A549 treated with ZK216348 at 1 μM for 4 hours (cell line): ENCODE measurements at places on chromosomes 4 and X. TPM values are rescaled to one million over a fixed set of nuclear protein-coding genes. Genes with fewer than 3 reads are reported as not detected.

Gene OTC
- not detected in 5 replicates for total RNA-seq

Gene XAGE2
- not detected in 5 replicates for total RNA-seq

Gene UGT2B7
- 0.16 to 0.39 TPM (median 0.21 TPM) in 5 replicates for total RNA-seq

Gene PRKX
- total RNA-seq = 21.9 to 27.7 TPM (median 24.9 TPM) in 5 replicates

Gene GRPR
- 0.08 to 0.13 TPM in 2 of 5 replicates, not detected in the others for total RNA-seq

Gene TEX13C
- total RNA-seq = not detected in 5 replicates

Gene CT45A5
- total RNA-seq = not detected in 5 replicates

Gene SNX12
- 67.9 to 81.0 TPM (median 78.1 TPM) in 5 replicates for total RNA-seq

Gene SLC49A3
- 0.14 to 0.44 TPM (median 0.22 TPM) in 4 of 5 replicates, not detected in the other for total RNA-seq

Gene FREM3
- not detected in 5 replicates for total RNA-seq

Gene SLC4A4
- 0.96 to 2.4 TPM (median 1.9 TPM) in 5 replicates for total RNA-seq

Gene SPANXN3
- total RNA-seq = not detected in 5 replicates

Gene ZCCHC12
- 0.07 to 0.26 TPM (median 0.24 TPM) in 4 of 5 replicates, not detected in the other for total RNA-seq

Gene REELD1
- not detected in 5 replicates for total RNA-seq

Gene KDM5C
- 33.7 to 64.0 TPM (median 55.7 TPM) in 5 replicates for total RNA-seq

Gene TECRL
- total RNA-seq = not detected in 5 replicates

Gene BTK
- 0.06 to 0.60 TPM (median 0.20 TPM) in 4 of 5 replicates, not detected in the other for total RNA-seq

Gene ARAF
- 35.6 to 58.2 TPM (median 56.3 TPM) in 5 replicates for total RNA-seq

Gene GUCY1B1
- 0.20 to 0.33 TPM (median 0.26 TPM) in 5 replicates for total RNA-seq

Gene HSD17B13
- 0.07 to 0.13 TPM in 2 of 5 replicates, not detected in the others for total RNA-seq

Gene TNMD
- total RNA-seq = not detected in 5 replicates

Gene TCP11X2
- not detected in 5 replicates for total RNA-seq

Gene RIBC1
- 0.86 to 1.5 TPM (median 1.3 TPM) in 5 replicates for total RNA-seq
